NCI-H524 treated with DMSO at 0.1 percent for 48 hours (cell line): ENCODE measurements at places on chromosomes 11 and 22.

- DNase-seq: no peak
Observed at GRCh38 chr11:126482586-126483108, 127.2 kb downstream of the ST3GAL4 start.

DNA sequence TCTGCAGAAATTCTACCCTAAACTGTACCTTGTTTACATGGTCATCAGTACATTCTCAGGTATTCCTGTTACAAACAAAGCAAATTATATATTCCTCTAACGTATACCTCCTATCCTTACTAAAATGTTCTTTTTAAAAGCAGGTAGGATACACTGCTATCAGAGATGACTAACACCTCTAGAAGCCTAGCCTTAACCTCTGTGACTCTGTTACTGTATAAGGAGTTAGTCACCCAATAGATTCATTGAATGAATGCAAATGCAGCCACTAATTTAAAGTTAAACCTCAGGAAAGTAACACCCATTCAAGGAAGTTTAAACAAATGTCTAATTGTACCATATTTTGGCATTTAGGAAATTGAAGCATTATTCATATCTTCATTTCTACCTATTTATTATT lies 82.2 kb downstream of the FCHSD2 start:
- DNase-seq: no peak

DNA sequence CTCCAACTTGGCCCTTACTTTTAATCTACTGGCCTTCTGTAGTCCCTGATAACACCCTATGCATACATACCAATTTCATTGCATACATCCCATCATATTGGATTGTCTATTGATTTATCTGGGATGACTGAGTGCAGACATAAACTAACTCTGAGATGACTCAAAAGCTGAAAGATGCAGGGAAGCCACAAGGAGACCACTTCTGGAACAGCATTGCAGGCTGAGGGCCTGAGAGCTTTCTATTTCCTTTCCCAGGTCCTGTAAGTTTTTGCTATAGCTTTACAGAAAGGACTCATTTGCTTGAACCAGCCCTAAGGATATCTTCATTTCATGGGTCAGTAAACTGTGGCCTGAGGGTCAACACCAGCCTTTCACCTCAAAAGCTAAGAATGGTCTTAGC lies 15.1 kb upstream of the SPON1 start:
- no peak for DNase-seq

GRCh38 chr11:118251858-118252652 lies at the start of gene MPZL3:
Gene MPZL3, minus strand, starts transcription at chr11:118252365. Its CDS starts 71 bp downstream, at chr11:118252294.
- peak; percentile 72 for DNase-seq

DNA sequence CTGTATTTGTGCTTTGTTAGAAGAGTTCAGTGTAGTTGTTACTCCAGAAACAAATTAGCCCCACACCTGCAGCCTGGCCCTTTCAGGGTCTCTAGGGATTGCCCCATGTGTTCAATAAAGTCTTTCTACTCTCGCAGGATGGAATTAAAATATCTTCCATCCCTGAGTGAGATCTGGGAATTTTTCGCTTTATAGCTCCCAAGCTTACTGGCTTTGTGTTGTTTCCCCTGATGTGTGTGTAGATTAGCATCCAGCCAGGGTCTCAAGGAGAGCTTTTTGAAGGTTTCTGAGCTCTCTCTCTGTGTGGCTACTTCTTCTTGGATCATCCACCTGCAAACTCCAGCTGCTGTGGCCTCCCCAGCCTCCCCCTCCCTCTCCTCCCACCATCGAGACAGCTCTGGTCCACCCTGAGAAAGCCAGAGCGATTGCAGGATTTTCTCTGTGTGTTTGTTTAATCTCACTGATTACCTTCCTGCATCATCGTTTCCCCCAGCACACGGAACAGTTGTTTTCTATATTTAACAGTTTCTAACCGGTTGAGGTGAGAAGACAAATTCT lies 553.5 kb downstream of the TBC1D22A start:
- DNase-seq: no peak

DNA sequence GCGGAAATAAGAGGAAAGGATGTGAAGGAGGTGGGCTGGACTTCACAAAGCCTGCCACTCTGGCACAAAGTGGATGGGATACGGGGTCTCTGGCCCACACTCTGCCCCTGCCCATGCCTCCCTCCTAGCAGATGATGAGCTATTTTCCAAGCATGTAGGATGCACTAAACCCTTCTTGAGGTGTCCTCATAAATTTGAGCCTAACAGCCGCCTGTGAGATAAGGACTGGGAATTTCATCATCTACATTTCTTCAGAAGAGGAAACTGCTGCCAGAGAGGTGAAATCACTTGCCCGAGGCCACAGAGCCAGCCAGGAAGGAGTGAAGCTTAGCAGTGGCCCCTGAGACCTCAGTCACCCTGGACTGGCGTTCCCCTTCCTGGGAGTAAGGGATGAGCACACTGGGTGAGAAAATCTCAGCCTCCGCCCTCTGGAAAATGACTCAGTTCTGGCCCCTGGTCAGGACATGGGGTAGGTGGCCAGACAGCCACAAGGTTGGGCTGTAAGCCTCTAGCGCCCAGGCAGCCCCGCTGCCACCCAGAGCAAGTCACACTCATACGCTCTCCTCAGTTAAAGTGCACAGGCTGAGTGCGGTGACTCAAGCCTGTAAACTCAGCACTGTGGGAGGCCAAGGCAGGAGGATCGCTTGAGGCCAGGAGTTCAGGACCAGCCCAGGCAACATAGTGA lies 27.9 kb downstream of the MB start:
- DNase-seq: no peak

GRCh38 chr11:73854680-73855079 lies 22.0 kb downstream of the COA4 start:
- DNase-seq: no peak

GRCh38 chr11:33027233-33027632 lies 11.6 kb downstream of the DEPDC7 start:
- DNase-seq: no peak

- no peak for DNase-seq
Observed at GRCh38 chr22:48478124-48478523, 1349.5 kb downstream of the BRD1 start.

DNA sequence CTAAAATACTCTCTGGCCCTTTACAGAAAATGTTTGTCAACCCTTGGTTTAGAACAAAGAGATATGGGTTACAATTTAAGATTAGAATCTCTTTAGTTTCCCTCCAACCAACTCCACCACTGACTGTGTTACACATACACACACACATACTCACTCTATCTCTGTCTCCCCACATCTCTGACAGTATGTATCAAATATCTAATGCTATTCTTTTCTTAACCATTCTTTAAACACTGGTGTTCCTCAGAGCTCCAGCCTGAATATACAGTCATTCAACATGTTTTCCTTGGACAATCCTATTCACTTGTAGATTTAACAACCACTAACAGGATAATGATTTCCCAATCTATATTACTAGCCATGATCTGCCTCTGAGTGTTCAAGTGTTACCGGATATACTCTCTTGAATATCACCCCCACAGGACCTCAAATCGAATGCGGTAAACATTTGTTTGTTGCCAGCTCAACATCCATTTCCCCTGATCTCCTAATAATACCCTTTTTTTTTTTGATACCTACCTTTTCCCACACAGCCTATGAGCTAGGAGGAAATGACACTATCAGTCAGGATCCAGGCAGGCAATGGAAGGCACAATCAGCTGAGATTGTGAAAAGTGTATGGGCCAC lies 6.1 kb downstream of the MPZL3 start:
- no peak for DNase-seq

GRCh38 chr11:129190087-129190486 lies 2.0 kb downstream of the ARHGAP32 start:
- DNase-seq: no peak

DNA sequence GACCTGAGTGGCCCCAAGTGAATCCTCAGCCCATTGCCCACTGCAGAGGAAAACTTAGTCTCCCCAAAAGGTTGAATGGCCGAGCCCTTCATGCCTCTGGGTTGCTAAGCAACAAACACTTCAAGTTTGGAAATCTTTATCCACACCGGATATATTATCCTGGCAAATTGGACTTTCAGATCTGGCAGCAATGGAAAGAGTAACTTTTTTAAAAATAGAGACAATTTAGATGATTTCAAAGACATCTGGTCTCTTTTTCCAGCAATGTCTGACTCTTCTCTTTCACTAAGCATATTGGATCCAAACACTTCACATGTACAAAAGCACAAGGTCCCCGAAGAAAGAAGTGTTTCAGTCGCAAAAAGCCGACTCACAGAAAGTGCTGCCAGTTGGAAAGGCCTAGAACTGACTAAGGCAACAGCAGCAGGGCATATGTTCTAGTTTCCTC lies 505.3 kb downstream of the SOX6 start:
- no peak for DNase-seq

GRCh38 chr11:73399636-73400035 lies 23.4 kb downstream of the RELT start:
- DNase-seq: no peak

DNA sequence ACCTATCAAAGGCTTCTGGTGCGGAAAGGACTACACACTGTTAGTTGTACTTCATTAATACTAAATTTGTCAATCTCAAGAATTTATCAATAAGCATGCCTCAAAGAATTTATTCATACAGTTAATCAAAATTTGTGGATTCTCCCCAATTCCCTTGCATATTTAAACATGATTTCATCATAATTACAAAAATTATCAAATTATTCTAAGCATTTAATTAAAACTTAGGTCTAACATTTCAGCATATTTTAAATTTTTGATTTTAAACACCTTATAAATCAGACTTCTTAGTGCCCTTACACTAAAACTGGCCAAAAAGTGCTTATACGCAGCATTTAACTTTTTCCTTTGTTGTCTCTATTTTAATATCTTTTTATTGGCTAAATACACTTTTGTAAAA lies 13.8 kb upstream of the SERPIND1 start:
- DNase-seq: no peak

- no peak for DNase-seq
Observed at GRCh38 chr11:95154514-95154913, 64.9 kb downstream of the ENDOD1 start.

DNA sequence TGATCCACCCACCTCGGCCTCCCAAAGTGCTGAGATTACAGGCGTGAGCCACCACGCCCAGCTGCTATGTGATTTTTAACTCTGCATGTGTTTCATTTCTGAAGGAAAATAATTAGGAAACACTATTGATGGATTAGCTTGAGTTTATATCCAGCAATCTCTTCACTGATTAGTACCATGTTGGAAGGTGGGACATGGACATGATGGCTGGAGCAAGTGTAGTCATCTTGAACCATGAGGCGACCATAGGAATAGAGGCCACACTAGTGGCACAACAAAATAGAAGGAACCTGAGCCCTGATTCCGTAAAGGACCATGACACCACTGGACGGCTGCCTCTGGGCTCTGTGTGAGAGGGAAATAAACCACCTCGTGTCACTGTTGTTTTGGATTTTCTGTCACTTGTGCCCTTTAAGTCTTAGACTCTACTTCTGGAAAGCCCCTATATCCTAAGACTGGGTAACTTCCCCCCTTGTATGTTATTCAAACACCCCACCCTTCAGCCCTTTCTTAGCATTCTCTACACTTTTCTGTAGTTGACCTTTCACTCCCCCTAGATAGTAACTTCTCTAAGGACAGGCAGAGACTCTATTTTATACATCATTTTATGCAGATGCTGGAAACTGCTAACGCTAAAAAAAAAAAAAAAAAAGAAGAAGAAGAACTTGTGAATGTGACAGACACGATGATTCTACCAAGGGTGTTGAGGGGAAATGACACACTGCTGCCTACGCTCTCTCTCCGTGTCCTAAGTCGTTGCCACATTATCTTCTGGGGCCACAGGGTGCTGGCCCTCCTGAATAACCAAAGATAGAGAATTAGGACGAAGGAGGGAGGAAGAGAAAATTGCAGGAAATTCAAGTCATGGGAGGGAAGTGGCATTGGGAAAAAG lies 2.7 kb upstream of the VPS37C start:
- DNase-seq: no peak

DNA sequence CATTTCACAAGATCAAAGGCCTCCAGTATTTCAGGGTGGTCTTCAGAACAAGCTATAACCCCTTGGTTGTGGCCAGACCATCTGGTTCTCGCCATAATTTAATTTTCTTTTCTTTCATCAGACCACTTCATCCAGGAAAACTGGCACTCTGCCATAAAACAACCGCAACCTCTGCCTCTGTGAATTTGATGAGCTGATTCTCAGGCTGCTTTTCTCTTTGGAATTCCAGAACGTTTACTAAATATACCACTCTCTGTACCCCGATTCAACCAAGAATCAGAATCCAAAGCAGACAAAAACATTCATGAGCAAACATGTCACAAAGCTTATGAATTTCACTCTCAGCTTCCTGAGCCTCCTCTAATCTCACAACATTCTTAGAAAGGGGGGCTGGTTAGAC lies 331.8 kb upstream of the SYN3 start:
- DNase-seq: no peak

DNA sequence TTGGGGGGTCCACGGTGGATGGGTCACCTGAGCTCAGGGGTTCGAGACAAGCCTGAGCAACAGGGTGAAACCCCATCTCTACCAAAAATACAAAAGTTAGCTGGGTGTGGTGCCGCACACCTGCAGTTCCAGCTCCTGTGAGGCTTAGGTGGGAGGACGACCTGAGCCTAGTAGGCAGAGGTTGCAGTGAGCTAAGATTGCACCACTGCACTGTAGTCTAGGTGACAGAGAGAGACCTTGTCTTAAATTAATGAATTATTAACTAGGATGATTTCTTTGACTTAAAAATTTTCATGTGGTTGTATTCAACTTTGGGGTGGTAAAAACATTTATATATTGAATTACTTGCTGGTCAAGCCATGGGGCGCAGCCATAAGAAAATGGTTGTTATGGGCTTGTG lies 33.9 kb downstream of the CCDC83 start:
- DNase-seq: no peak

DNA sequence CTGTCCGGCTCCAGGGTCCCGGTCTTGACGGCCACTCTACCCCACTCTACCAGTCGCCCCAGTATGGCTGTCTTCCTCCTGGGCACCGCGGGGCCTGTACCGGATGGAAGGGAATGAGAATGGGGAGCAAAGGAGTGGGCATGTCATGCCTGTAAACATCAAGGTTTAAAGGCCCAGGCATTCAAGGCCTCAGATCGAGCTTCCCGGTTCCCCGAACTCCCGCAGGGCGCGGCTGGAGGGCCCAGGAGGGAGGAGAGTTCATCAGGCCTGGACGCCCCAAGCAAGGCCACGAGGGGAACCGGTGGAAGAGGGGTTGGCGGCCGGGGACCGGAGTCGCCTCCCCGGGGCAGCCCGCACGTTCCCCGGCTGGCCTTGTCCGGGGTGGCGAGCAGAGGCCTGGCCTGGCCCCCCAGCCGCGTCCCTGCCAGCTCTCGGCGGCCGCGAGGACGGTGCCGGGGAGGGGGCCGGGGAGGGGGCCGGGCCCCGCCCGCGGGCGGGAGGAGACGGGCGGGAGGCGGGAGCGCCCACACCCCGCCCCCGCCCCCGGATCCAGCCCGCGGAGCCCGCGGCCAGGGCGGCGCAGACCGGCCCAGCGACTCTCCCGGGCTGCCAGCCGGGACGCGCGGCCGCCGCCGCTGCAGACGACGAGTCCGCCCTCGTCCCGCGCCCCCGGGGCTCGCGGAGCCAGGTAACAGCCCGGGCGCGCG lies at the start of gene CDC42EP1:
CDC42EP1 (plus strand) TSS at position 580 of the 707 bp plus-strand sequence. CDS start 5,870 bp downstream, outside the sequence.
- no peak for DNase-seq

DNA sequence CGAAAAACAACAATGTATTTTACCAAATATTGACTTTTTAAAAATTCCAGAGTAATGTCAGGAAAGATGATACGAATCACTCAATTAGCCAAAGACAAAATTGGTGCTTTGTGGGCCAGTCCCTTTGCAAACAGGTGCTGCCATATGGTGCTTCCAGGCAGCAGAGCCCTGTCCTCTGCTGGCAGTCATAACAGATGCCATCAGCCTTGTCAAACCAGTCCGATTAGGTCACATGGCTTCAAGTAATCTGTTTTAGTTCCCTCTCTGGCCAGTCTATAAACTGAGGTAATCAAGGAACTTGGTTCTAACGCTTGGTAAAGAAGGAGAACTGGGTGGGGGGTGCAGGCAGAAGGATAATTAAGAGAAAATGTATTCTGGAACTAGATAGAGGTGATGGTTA lies 49.1 kb upstream of the CAPRIN1 start:
- peak; percentile 30 for DNase-seq
